ENCODE measurements at places on chromosomes 7 and 10.

GRCh38 chr10:91983416-91983815 lies 59.8 kb downstream of the BTAF1 start:
- no peak for DNase-seq

- DNase-seq, result no peak
Measured at GRCh38 chr10:49740346-49741107, 21.6 kb downstream of the OGDHL start.

GRCh38 chr10:71090330-71090729 lies 122.0 kb upstream of the UNC5B start:
- DNase-seq, result no peak

DNA sequence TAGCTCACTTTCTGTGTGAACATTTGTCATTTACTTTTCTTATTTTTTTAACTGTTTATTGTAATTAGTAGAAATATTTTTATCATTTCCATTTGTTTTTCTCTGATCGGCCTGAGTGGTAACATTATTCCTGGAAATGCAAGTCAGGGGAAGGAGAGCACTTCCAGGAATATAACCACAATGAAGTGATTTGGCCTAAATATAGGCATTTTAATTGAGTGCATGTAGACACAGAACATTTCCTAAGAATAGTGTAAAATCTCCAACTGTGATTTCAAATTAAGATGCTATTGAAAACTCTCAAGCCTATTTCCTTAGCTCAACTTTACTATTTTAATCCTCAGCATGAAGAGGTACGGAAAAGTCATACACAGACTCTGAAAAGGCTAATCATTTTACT lies 86.5 kb upstream of the SKAP2 start:
- no peak for DNase-seq

GRCh38 chr7:128456255-128456725 lies 612 bp downstream of the HILPDA start:
- no peak for DNase-seq

DNA sequence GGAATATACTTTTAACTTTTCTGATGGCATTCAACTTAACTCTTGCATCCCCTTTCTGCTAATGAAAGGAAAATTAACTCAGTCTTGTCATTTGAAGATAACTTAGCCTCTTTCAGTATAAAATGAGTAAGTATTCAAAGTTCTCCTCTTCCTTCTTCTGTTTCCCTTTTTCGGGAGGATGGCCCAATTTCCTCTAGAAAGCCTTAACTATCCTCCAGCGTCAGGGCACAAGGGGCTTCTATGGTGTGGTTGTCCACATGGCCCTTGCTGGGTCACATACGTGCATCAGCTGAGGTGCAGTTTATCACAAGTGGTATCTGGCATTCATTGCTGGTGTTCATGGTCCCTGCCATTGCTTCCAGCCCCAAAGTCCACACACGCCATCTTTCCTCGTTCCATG lies 17.8 kb upstream of the GSAP start:
- DNase-seq, result no peak

DNA sequence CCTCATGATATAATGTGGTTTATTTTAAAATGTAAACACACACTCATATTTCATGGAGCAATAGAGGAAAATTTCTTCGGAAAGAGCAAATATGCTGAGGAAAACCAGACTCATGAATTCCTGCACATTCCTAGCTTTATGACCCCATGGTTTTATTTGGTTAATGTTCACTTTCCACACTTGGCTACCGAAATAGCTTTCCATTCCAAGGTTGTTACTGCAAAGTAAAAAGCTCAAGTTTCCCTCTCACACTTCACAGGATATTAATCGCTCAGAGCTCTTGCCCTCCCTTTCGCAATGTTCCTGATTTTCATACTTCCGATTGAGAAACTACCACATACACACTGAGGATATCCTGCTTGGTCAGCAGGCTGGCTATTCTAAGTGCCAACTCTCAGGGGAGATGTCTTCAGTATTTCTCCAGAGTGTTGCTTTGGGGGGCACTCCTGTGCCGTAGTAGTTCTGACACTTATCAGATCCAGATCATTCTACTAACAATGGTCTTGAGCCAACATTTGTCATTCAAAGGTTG lies 77.5 kb upstream of the STEAP1B start:
- no peak for DNase-seq

- DNase-seq, result no peak
Measured at GRCh38 chr7:113664867-113665266, 253.9 kb downstream of the PPP1R3A start.

DNA sequence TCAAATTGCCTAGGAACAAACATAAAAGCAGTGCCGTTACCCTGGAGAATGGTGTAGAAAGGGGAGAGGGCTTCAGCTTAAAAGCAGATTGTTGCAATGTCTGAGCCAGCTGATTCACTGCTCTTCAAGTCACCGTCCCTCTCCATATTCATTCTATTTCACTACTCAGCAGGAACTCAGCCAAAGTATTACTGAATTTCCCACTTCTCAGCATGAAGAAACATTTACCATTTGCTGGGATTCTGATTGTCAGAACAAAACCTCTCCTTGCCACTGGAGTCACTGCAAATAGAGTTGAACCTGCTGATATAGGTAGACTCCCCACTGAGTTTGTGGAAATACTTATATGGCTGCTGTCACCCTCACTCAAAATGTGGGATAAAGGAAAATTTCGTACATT lies 71.7 kb downstream of the PPP1R17 start:
- no peak for DNase-seq

DNA sequence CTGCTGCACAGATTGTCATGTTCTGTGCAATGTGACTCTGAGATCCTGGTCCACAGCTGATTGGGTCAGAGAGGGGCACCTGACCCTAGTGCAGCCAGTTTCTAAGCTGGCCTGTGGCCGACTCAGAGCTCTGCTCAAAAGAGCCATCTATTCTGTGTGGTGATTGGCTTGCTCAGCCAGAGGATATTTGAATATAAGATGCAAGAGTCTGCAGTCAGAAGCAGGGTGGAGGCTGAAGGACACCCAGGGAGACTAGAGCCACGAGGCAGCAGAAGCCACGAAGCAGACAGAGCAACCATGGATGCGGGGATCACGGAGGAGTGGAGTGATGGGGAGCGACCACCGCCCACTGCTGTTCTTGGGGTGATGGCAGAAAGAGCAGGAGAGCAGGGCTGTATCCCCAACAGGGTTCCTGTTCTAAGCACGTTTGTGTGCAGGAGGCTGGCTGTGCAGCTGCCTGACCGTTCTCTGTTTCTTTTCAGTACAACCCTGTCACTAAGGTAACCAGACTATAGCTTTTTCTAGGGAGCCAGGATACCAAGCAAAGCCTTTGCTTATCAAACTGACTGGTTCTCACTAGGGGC lies 19.5 kb upstream of the RHEB start:
- no peak for DNase-seq

DNA sequence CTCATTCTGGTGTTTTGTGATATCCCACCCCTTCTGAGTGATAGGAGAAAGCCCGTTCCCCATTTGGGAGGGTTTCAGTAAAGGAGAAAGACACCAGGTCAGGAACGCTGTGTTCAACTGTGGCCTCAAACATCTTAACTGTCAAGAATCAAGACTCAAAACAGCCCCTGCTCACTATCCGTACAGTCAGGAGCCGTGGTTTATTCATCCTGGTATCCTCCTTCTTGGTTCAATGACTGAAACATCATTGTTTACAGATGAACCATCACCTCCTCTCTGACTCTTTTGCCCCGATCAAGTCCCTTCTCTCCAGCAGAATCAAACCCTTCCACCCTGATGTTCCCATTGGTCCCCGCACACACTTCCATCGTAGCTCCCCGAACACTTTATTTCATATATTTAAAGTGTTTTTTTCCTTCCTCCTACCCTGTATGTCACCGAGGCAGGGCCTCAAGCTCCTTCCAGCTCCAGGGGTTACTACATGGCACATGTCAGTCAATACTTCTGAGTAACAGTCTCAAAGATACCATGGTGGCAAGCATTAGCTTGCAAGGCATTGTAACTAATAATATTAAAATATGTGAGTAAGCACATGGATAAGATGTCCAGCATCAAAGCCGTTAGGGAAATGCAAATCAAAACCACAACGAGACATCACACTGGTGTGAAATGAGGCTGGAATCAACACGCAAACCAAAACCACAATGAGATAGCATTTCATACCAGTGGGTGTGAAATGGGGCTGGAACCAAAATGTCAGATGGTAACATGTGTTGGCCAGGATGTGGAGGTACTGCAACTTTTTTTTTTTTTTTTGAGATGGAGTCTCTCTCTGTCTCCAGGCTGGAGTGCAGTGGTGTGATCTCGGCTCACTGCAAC lies 124.7 kb upstream of the C1QL3 start:
- no peak for DNase-seq

- no peak for DNase-seq
Measured at GRCh38 chr7:55432939-55433784, 68.0 kb downstream of the LANCL2 start.
